ENCODE measurements at places on chromosomes 4 and X. TPM values are rescaled to one million over a fixed set of nuclear protein-coding genes. Genes with fewer than 3 reads are reported as not detected.

UGT2B11 gene
- not detected for total RNA-seq

ITGB1BP2 gene
- not detected for total RNA-seq

MAGEC3 gene
- total RNA-seq: not detected

CFAP299 gene
- total RNA-seq: not detected
